B cell (primary cell): ENCODE measurements at places on chromosomes 7 and 10.
A peak's percentile ranks its signal among the peaks of the same experiment; 100 is the strongest.

- H3K4me1 ChIP-seq: no peaks in the 10 kb centered on the region
- H3K4me3 ChIP-seq: no peak overlapping the region
- H3K36me3 ChIP-seq: peaks cover 52% of the 10 kb centered on the region
- no peak overlapping the region for H3K27ac ChIP-seq
Measured at GRCh38 chr10:92464364-92464763, 109.5 kb downstream of the IDE start.

DNA sequence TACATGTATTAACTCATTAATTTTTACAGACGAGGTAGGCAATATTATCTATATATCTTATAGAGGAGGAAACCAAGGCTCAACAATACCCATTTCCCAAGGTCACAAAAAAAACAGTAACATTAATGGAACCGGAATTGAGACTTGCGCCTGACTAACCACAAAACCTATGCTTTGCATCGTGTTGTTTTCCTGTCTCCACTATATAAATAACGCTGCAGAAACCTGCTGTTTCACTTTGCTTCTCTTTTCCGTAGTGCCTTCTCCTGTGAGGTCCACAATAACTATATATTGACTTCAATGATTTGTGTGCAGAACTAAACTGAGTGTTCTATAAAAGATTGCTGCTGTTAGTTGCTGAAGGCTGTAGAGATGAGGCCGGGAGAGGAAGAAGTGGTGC lies 97.7 kb upstream of the RPA3 start:
- peak overlapping the region; percentile 40 for H3K27ac ChIP-seq
- H3K36me3 ChIP-seq: no peaks in the 10 kb centered on the region
- H3K27me3 ChIP-seq: no peaks in the 10 kb centered on the region
- peaks cover 61% of the 10 kb centered on the region for H3K4me1 ChIP-seq
- peak; percentile 73 for DNase-seq
- peak overlapping the region; percentile 11 for H3K4me3 ChIP-seq

GRCh38 chr7:123494193-123494796 lies 40.1 kb downstream of the IQUB start:
- no peak overlapping the region for H3K4me3 ChIP-seq
- DNase-seq: peak; percentile 52
- peaks cover 5% of the 10 kb centered on the region for H3K27me3 ChIP-seq
- H3K4me1 ChIP-seq: no peaks in the 10 kb centered on the region
- no peak overlapping the region for H3K27ac ChIP-seq
- no peaks in the 10 kb centered on the region for H3K36me3 ChIP-seq

- no peaks in the 10 kb centered on the region for H3K27me3 ChIP-seq
- no peak overlapping the region for H3K4me3 ChIP-seq
- peaks cover 5% of the 10 kb centered on the region for H3K4me1 ChIP-seq
- no peaks in the 10 kb centered on the region for H3K36me3 ChIP-seq
- no peak overlapping the region for H3K27ac ChIP-seq
- no peak for DNase-seq
Measured at GRCh38 chr7:3670898-3671297, 369.8 kb downstream of the SDK1 start.

DNA sequence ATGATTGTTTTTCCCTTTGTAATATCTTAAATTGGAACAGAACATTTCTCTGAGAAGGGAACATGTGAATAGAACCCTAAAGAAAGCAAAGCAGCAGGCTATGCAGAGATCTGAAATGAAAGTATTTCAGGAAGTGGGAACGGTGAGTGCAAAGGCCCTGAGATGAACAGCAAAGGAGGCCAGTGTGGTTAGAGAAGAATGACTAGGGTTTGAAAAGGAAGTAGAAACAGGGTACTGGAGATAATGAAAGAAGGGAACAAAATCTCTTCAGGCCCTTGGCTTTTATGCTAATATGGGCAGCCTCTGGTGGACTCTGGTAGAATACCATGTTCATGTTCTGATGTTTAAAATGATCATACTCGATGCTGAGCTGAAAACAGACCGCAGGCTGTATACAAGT lies 22.2 kb downstream of the ARHGAP21 start:
- no peaks in the 10 kb centered on the region for H3K27me3 ChIP-seq
- no peaks in the 10 kb centered on the region for H3K4me1 ChIP-seq

- no peak for DNase-seq
- H3K36me3 ChIP-seq: no peaks in the 10 kb centered on the region
- H3K27me3 ChIP-seq: no peaks in the 10 kb centered on the region
- H3K4me1 ChIP-seq: peaks cover 19% of the 10 kb centered on the region
- H3K4me3 ChIP-seq: no peak overlapping the region
Measured at GRCh38 chr10:617471-617870, 72.0 kb downstream of the DIP2C start.

DNA sequence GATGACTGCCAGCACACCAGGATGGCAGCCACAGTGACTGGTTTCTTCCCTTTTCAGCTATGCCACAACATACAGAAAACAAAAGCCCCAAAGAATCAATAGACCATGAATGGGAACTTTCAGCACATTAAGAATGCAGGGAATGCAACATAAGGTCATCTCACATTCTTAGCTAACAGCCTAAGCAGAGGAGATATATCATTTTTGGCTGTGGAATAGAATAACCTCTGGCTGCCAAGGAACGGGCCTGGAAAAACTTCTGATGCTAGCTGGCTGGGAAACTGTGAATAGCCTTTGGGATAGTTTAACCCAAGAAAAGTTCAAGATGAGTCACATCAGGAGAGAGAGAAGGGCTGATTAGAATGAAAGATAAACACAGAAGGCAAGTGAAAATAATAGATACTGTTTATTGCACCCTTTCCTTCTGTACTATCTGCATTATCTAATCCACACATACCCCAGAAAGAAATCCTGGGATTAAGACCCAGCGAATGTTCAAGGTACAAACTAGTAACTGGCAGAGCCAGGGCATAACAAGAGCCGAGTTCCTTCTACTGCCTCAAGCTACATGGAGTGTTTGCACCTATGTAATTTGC lies 169.2 kb downstream of the SEMA3A start:
- H3K27ac ChIP-seq: no peak overlapping the region
- H3K36me3 ChIP-seq: no peaks in the 10 kb centered on the region
- no peak for DNase-seq

DNA sequence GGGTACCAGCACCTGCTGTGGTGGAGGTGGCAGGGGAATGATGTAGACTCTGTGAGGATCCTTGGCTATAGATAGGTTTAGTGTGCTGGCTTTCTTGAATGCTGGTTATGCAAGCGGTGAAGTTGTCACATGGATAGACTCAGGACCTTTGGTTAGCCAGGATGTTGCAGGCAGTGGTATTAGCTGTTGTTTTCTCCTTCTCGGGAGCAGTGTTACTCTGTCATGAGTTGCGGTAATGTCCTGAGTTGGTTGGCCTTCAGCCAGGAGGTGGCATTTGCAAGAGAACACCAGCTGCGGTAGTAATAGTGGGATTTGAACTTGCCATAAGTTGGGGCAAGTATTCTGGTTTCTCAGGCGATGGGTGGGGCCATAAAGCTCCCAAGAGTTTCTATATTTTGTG lies 10.8 kb downstream of the AGK start:
- no peak for DNase-seq
- peaks cover 30% of the 10 kb centered on the region for H3K36me3 ChIP-seq
- H3K27me3 ChIP-seq: no peaks in the 10 kb centered on the region
- H3K4me1 ChIP-seq: no peaks in the 10 kb centered on the region
- H3K27ac ChIP-seq: no peak overlapping the region
- no peak overlapping the region for H3K4me3 ChIP-seq

GRCh38 chr7:23713285-23714149 lies 3.5 kb downstream of the STK31 start:
- H3K36me3 ChIP-seq: no peaks in the 10 kb centered on the region
- no peak for DNase-seq
- H3K27ac ChIP-seq: no peak overlapping the region
- H3K4me3 ChIP-seq: no peak overlapping the region
- H3K27me3 ChIP-seq: no peaks in the 10 kb centered on the region

- H3K4me1 ChIP-seq: peaks cover 6% of the 10 kb centered on the region
- H3K4me3 ChIP-seq: no peak overlapping the region
- no peak for DNase-seq
- no peak overlapping the region for H3K27ac ChIP-seq
Measured at GRCh38 chr7:139490130-139490529, 6.7 kb upstream of the KLRG2 start.

DNA sequence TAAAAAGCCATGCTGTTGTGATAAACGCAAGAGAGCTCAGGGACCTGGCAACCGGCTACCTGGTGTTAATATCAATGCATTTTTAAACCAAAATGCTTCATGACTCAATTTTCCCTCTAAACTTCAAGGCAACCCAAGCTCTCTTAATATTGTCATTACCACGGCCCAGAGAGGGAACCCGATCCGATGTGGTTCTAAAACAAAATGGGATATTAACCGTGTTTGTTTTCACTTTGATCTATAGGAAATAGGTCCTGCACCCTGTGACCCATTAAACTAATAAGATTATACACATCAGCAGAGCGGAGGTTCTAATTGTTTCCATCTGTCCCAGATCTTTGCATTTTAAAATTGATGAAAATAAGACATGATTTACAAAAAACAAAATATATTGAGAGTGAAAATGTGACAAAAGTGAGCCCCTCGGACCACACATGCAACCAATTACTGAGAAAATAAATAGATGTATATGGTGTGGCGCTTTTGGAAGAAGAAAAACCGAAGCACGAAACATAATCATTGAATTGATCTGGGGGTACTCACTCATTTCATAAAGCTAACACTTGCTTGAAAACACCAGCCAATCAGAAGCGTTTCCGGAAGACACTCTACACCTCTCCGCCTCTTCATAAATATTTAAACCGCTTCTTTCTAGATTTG lies 290.3 kb upstream of the NFE2L3 start:
- peaks cover 46% of the 10 kb centered on the region for H3K4me1 ChIP-seq
- H3K27ac ChIP-seq: no peak overlapping the region
- DNase-seq: peak; percentile 52

DNA sequence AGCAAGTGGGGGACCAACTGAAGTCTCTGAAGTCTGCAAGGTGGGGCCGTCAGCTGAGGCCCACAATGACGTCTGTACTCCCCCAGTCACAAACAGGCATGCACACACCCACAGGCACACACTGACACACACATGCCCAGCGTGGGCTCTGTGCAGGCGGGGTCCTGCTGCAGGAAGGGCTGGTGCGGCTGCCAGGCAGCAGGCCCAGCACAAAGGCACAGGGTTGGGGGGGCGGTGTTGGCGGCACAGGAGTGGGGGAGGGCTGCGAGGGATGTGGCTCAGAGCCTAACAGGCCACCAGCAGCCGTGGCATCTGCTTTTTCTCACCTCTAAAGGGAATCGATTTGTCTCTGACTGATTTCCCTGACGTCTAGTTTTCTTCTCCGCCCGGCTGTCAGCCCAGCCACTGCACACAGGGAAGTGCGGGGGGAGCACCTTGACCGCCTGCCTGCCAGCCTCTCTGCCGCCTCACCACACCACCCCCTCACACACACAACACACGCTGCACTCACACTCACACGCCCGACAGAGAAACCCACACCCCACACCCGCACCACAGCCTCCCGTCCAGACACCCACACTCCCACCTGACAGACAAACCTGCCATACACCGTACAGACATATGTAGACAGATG lies 43.5 kb upstream of the ZMIZ1 start:
- no peak overlapping the region for H3K27ac ChIP-seq
- peaks cover 7% of the 10 kb centered on the region for H3K4me1 ChIP-seq
- H3K4me3 ChIP-seq: no peak overlapping the region
- no peaks in the 10 kb centered on the region for H3K27me3 ChIP-seq

GRCh38 chr10:120715171-120715570 lies 136.0 kb upstream of the WDR11 start:
- DNase-seq: no peak
- H3K4me1 ChIP-seq: no peaks in the 10 kb centered on the region
- H3K27ac ChIP-seq: no peak overlapping the region
- no peaks in the 10 kb centered on the region for H3K36me3 ChIP-seq
- H3K4me3 ChIP-seq: no peak overlapping the region

DNA sequence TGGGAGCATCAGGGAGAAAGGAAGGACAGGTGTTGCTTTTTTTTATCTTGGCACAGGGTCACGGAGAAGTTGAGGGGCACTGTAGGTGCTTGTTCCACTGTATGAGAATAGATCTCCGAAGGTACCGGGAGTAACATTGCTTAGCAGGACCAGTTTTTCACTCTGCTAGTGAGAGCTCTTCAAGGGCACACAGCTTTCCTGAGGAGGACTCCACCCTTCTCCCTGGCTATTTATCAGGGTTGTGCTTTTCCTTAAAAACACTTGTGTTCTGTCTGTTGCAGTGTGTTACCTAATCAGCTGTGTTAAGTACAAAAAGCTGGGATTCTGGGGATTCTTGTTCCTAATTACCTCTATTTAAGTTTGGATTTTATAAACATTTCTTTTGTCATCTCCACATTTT lies 160.5 kb downstream of the SND1 start:
- no peak overlapping the region for H3K4me3 ChIP-seq
- no peaks in the 10 kb centered on the region for H3K27me3 ChIP-seq
- H3K27ac ChIP-seq: no peak overlapping the region
- DNase-seq: no peak
- no peaks in the 10 kb centered on the region for H3K4me1 ChIP-seq
- peaks cover 3% of the 10 kb centered on the region for H3K36me3 ChIP-seq

DNA sequence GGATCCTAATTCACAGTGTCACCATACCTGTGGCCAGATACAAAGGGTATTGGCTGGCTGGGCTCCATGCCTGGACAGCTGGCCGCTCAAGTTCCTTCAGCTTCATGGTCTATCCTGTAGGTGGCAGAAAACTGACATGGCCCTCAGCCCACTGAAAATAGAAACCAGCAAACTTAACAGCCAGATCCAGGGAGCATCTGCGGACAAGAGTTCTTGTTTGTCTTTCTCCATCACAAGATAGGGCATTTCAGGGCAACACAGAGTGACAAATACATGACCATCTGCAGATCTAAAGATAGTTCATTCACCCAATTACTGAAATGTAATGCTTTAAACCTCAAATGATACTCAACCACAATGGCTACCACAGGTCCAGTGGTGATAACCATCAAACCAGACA lies 2.8 kb downstream of the SEC31B start:
- peaks cover 13% of the 10 kb centered on the region for H3K4me1 ChIP-seq

- H3K4me1 ChIP-seq: no peaks in the 10 kb centered on the region
- no peaks in the 10 kb centered on the region for H3K36me3 ChIP-seq
- peaks cover 13% of the 10 kb centered on the region for H3K27me3 ChIP-seq
- H3K4me3 ChIP-seq: no peak overlapping the region
- H3K27ac ChIP-seq: no peak overlapping the region
- no peak for DNase-seq
Measured at GRCh38 chr7:128148676-128149075, 92.4 kb upstream of the LEP start.

DNA sequence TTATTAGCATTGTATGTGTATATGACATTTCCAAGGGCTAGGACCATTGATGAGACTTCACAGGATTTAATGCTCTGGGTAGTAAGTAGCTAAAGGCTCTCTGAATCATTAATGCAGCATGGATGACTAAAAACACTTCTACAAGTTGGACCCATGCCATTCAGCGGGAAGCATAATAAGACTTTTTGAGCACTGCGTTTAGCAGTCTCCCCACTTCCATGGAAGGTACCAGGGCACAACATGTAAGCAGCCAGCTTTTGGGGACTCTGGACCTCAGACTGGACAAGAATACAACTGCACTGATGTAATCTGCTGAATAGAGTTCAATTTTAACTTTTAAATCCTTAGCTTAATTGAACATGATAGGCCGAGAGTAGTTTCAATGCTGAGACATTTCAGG lies 191.7 kb upstream of the IMMP2L start:
- no peaks in the 10 kb centered on the region for H3K27me3 ChIP-seq
- H3K27ac ChIP-seq: no peak overlapping the region
- no peak overlapping the region for H3K4me3 ChIP-seq
- no peaks in the 10 kb centered on the region for H3K4me1 ChIP-seq
